ENCODE measurements at places on chromosomes 7 and 10. TPM values are rescaled to one million over a fixed set of nuclear protein-coding genes. Genes with fewer than 3 reads are reported as not detected.
A peak's percentile ranks its signal among the peaks of the same experiment; 100 is the strongest.

DNA sequence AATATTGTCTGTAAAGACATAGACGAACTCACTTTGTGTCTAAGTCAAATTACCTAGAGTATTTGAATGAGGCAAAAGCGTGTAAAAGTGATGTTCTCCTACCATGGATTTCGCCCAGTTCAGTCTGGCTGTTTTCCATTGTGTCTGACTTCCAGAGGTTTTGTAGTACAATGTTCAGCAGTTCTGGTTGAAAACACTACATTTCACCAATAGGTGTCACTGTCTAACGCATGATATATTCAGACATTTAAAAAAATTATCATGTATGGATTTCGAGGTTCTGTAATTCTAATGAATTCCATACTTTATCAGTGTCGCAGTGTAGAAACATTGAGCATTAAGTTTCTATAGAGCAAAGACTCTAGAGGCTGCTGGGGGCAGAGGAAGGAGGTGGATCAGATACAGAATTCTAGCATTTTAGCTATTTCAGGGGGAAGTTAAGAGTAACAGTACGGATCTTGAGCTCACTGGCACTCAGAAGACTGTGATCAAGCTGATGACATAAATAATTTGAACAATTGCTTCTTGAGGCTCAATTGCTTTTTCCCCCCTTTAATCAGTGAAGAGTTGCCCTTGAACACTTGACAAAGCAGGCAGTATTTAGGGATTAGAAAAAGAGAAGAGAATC, 196.9 kb upstream of the RHOBTB1 start:
- peak; percentile 24 for DNase-seq

GRCh38 chr10:18298256-18298655, 158.0 kb downstream of the CACNB2 start:
- no peak for DNase-seq

DNA sequence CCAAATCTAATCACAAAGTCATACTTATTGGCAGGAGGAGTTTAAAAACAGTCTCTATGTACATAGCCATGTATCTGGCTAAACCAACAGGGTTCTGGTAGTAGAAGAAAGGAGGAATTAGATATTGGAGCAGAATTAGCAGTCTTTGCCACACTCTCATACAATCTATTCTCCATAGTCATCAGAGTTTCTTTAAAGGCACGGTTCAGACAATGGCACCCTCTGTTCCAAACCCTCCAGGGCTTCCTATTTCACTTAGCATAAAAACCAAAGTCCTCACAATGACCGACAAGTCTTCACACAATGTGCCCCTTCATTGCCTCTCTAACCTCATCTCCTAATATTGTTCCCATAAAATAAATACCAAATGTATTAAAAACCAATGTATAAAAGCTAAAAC, 12.7 kb downstream of the ZNF438 start:
- DNase-seq = no peak

The RRP12 gene
- polyA plus RNA-seq = 16.3 TPM

DNA sequence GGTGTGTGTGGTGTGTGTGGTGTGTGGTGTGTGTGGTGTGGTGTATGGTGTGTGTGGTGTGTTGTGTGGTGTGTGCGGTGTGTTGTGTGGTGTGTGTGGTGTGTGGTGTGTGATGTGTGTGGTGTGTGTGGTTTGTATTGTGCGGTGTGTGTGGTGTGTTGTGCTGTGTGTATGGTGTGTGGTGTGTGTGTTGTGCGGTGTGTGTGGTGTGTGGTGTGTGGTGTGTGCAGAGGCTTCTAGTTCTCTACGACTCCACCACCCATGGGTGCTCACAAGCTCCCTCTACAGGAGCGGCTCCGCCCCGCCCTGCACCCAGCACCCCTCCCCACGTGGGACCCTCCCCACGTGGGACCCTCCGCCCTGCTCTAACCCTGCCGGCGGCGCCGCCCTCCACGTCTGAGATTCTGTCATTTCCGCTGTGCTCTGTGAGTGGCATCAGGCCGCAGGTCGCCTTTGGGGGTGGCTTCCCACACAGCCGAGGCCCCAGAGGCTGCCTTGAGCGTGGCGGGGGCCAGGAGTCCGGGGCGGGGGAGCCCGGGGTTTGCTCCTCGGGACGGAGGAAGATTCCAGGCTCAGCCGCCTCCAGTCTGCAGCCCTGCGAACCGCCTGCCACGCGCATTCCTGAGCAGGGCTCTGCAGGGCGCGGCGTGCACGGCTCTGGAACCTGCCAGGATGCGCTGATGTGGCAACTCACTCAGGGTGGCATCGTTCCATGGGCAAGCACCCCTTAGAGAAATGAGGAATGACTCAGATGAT, 37.0 kb upstream of the DNAJB6 start:
- no peak for DNase-seq

The SAMD8 gene
- polyA plus RNA-seq = 28.0 TPM

The COL13A1 gene
- 9.8 TPM for polyA plus RNA-seq

GRCh38 chr10:125936331-125936730, 40.0 kb downstream of the FANK1 start:
- no peak for DNase-seq

The PLAC9 gene
- 19.3 TPM for polyA plus RNA-seq

- peak; percentile 99 for DNase-seq
These were observed 138.9 kb downstream of the JAZF1 start for GRCh38 chr7:28041508-28042314.

- peak; percentile 80 for DNase-seq
These were observed 97.8 kb downstream of the CHST15 start for GRCh38 chr10:123995461-123996131.

- DNase-seq = no peak
These were observed 28.3 kb upstream of the KLF6 start for GRCh38 chr10:3813267-3813666.

- DNase-seq = no peak
These were observed 33.8 kb downstream of the KCNH2 start for GRCh38 chr7:150944066-150945042.

DNA sequence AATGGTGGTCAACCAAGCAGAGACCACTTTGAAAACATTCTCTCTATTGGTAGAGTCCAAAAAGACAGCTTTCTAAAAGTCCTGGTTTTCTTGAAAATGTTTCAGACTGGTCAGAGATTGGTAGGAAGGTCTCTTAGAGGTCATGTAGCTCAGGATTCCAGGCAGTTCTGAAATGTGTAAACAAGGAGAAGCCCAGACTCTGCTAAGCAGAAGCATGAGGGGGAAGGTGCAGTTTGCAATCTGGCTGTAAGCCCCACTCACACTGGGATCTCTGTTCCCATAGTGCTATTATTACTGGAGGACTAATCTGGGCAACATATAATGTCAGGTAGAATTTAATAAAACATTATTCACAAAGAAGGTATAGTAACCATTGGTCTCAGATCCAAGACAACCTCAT, 101.1 kb downstream of the MAGI2 start:
- no peak for DNase-seq

The OR2A42 gene
- 0.02 TPM for polyA plus RNA-seq

The SPDYE16 gene
- not detected for polyA plus RNA-seq

GRCh38 chr10:103836273-103836672, 19.1 kb downstream of the SH3PXD2A start:
- DNase-seq = no peak

The FLNC gene
- 58.6 TPM for polyA plus RNA-seq

GRCh38 chr10:17494626-17495260, 40.3 kb upstream of the ST8SIA6 start:
- no peak for DNase-seq

DNA sequence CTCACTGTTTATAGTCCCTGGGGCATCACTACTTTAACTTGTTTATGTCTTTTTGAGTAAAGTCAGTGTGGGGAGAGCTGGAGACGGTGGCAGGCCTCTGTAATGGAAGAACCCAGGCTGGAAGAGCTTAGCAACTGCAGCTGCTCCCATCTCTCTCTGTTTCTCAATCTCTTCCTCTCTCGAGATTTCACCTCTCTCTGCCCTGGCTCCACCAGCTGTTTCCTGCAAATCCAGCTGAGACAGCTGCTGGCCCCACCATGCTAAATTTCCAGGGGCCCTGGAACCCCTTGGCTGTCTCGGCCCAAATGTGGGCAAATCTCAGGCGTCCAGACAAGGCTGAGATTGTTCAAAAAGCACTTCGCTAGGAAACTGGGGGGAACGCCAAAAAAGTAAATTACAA, 25.8 kb upstream of the SLF2 start:
- no peak for DNase-seq

The OPN4 gene
- not detected for polyA plus RNA-seq

GRCh38 chr10:60207894-60208293, 181.8 kb downstream of the ANK3 start:
- no peak for DNase-seq

The LRRD1 gene
- 0.06 TPM for polyA plus RNA-seq

- peak; percentile 87 for DNase-seq
These were observed 86.2 kb upstream of the ANLN start for GRCh38 chr7:36303202-36304098.

- DNase-seq = no peak
These were observed 37.1 kb downstream of the COL13A1 start for GRCh38 chr10:69838853-69839252.

GRCh38 chr10:12631216-12631615, 281.9 kb downstream of the CAMK1D start:
- no peak for DNase-seq

DNA sequence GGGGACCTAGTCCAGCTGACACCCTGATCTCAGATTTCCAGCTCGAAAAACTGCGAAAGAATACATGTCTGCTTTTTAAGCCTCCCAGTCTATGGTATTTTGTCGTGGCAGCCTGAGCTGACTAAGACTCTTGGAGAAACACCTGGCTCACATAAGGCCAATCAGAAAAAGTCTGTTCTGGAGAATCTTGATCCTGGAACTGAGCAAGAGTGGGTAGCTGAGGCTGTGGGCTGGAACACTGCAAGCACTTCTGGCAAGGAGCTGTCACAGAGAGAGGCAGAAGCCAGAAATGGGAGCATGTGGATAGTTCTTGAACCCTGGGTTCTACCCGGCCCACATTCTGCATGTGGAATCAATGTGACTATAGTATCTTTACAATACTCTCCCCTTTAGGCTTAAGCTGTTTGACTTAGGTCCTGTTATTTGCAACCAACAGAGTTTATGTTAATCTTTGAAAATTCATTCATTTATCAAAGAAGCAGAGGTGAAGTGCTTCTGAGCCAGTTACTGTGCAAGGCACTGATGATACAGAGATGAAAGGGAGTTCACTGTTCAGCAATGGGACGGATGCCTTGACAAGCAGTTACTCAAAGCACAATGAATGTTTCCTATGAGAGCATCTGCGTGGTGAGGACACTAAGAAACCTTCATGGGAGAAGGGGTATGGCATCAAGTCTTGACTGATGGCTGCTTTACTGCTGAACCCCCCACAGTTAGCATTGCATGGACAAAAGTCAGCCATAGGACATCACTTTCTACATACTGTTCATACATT, 4.4 kb upstream of the C10orf90 start:
- no peak for DNase-seq

The SLC26A5 gene
- polyA plus RNA-seq = not detected

The GIMAP5 gene
- not detected for polyA plus RNA-seq

GRCh38 chr10:36224431-36224985, 582.4 kb upstream of the FZD8 start:
- no peak for DNase-seq

The NRP1 gene
- 165 TPM for polyA plus RNA-seq

- DNase-seq = no peak
These were observed 151.8 kb downstream of the KCNMA1 start for GRCh38 chr10:77485847-77486246.

- DNase-seq = no peak
These were observed 161.2 kb upstream of the TNRC18 start for GRCh38 chr7:5584821-5585220.

The ZNF467 gene
- polyA plus RNA-seq = 0.92 TPM

DNA sequence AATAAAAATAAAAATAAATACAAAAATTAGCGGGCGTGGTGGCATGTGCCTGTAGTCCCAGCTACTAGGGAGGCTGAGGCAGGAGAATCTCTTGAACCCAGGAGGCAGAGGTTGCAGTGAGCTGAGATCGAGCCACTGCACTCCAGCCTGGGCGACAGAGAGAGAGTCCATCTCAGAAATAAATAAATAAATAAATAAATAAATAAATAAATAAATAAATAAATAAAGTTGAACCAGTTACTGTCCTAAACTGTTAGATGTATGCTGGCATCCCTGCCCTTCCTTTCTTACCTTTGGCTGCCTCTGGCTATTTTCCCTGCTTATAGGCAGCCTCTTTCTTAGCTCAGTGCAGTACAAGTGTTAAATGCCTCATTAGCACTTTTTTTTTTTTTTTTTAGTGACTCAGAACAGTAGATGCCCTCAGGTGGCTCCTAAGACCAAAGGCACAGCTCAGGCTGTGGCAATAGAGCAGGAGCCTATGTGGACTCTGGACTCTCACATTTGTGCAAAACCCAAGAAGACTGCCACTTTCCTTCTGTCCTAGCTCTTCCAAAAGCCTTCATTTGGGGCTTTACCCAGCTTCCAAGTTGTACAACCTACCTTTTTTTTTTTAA, 30.6 kb upstream of the CABCOCO1 start:
- no peak for DNase-seq

DNA sequence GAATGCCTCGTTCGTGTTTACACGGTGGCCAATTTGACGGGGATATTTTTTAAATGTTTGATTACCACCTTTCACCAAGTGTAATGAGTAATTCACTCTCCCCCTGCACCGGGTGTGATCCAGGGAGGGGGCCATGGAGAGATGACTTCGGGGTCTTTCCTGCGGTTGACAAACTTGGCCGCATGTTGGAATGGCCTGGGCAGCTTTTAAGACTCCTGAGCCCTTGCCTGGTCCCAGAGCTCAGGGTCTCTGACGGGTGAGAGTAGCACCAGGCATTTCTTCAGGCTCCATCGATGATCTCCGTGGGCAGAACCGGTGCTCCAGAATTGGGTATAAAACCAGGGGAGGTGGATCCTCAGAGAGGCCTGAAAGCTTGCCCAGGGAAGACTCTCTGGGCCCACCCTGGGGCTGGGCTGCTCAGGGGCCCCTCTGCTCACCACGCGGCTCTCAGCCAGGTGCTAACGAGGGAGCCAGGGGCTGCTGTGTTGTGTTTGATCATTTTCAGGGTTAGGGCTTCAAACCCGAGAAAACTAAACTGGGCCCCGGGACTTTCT, 882 bp downstream of the ZNF282 start:
- DNase-seq = no peak

The STYXL1 gene
- polyA plus RNA-seq = 64.7 TPM

DNA sequence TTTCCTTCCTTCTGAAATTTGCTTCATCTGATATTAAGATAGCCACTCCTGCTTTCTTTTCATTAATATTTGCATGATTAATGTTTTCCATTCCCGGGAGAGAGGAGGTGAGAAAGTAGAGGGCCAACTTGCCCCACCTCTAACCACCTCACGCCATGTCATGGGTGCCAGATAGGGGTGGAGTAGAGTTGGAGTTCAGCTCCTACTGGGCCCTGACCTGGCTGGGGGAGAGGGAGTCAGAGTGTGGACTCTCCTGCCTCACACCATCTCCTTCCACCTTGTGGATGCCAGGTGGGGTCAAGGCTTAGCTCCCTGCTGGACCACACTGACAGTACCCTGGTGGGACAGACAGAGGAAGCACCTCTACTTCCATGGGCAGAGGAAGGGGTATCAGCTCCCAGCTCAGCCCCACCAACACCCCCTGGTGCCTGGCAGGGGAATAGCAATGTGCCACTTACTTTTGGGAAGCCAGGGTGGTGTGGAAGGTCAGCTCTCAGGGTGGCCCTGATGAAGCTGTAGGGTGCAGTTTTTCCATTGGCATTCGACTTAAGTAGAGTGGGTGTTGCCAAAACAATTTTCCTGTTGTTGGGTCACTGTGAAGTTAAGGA, 28.0 kb downstream of the CHST12 start:
- no peak for DNase-seq
